Effector memory CD4-positive, alpha-beta T cell (primary cell): ENCODE measurements at places on chromosomes 2 and 18.

DNA sequence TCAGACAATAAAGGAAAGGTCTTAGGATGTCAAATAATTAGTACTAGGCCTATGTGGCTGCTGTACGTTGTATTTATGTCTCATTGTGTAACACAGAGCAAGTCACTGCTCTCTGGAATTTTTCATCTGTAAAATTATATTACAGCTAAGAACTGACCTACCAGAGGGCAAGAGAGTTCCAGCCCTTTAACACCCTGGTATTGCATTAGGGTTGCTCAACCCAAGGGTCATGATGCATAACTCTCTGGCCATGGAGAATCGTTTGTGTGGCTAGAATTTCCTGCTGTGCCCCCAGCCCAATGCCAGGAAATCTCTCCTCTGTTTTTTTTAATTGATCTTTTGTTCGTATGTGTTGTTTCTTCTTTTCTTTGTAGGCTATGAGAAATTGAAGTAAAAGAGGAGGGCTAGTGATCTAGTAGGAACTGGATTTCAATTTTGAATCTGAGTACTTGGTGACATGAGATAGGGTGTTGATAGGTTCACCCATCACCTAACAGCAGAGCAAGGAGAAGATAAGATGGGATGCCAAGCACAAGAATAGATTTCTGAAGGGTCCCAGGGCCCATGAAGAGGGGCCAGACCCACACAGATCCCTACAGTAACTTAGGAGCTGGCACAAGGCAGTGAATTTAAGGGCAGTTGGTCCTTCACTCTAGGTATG, 571.2 kb upstream of the TNP1 start:
- DNase-seq, result no peak

- no peak for DNase-seq
Measured at GRCh38 chr18:35732636-35733035, 151.1 kb downstream of the GALNT1 start.

DNA sequence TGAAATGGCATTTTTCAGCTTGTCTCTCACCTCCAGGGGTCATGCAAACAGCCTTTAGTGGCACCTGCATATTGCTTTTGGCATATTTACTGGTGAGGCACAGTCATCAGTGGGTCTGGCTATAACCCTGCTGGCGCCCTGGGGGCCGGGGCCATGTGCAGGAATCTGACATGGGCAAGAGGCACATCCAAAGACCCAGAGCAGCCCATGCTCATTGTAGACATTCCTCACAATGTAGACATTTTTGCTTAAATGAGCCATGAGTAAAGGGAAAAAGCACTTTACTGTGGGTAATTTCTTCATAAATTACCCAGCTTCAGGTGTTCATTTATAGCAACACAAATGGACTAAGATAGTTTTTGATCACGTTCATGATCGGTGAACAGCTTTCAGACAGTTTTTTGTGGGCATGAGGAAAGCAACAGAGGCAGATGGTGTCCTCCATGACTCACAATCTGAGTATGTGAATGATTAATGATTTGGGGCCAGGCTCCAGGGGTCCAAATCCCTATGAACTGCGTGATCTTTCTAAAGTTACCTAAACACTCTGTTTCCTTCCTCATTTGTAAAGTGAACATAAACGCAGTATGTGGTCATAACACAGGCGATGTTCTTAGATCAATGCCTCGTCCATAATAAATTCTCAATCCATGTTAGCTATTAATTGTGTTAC, 85.8 kb downstream of the LIPG start:
- DNase-seq, result no peak

- DNase-seq, result no peak
Measured at GRCh38 chr2:210198326-210198725, 26.9 kb downstream of the ACADL start.

DNA sequence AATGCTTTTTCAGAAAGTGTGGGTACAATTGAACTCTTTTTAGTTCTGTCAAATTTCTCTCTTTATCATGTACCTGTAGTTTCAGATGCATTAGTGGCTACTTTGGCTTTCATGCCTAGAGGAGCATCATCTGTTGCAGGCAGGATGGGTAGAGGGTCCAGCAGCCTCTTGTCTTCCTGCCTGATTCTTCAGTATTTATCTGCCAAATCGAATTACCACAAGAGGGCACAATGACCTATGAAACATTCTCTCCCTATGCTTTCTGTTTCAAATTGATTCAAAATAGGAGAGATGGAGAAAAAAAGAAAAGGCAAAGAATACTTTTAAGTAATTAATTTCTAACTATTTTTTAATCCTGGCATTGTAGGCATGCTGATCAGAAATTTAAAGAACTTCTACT, 477.2 kb downstream of the TRIB2 start:
- DNase-seq, result no peak

DNA sequence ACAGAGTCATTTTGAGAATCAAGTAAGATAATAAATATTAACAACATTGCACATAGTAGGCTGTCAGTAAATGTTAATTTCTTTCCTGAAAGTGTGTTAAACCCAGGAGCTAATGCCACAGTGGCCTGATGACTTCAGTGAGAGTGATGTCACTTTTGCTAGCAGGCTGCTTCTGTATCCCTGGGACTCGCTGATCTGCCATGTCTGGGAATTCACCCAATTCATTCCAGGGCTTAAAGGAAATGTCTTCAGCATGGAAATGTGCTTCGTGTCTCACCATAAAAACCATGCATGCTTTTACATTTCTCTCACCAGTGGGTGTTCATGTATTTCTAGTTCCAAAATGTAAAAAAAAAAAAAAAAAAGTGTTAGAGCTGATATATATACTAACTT, 56.8 kb upstream of the MAPRE3 start:
- no peak for DNase-seq

DNA sequence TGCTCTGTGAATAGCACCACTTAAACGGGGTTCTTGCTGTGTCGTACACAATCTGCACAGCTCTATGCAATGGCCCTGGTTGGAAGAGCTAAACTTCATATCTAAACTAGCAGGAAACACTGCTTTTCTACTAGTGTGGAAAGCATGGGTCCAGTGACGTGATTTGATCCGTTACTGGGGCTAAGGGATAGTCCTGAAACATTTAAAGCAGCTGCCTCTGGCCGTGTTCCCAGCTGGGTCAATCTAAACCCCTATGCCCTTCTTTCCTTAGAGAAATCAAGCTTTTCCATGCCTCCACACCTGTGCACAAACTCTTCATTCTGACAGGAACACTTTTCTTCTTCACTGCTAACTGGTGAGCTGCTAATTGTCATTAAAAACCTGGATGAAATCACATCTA, 5.4 kb upstream of the IGFBP5 start:
- no peak for DNase-seq

DNA sequence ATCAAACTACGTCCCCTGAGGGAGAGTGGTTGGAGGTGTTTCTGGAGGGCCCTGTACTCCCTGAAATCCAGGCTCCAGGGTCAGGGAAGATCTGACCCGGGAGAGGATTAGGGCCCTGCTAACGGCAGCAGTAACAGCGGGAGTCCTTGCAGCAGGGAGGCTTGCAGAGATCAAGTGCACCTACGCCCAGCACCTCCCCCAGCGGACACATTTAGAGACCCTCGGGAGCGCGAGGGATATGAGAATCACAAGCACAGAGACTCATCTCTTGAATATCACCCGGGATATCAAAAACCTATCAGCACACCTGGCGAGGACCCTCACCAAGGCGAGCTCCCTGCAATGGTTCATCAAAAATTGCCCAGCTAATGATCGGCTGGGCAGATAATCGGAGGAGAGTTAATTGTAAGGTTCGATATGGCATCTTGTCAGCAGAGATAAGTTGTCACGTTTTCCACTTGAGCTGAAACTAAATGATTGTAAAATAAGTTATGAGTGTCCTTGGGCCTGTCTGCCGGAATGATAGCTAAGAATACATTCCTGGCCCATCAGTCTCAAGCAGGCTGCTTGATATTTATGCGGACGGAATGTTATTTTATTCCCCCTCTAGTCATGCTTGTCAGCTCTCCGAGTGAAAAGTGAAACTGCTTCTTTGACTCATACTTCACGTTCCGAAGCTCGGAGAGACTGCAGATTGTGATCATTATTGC, 209.8 kb downstream of the GBX2 start:
- no peak for DNase-seq
